ENCODE measurements at places on chromosomes 16 and 17. TPM values are rescaled to one million over a fixed set of nuclear protein-coding genes. Genes with fewer than 3 reads are reported as not detected.
A peak's percentile ranks its signal among the peaks of the same experiment; 100 is the strongest.

Gene OR1D2
- not detected for total RNA-seq

Gene UMOD
- not detected for total RNA-seq

Gene KRTAP4-4
- not detected for total RNA-seq

Gene OR1A1
- total RNA-seq: not detected

Gene SP6
- total RNA-seq: 0.21 TPM

Gene ANKRD40
- 34.6 TPM for total RNA-seq

Gene KRT33A
- total RNA-seq: not detected

GRCh38 chr16:22270525-22270924 lies 26.7 kb upstream of the POLR3E start:
- DNase-seq: no peak

- DNase-seq: no peak
These were observed 51.3 kb downstream of the EPN2 start for GRCh38 chr17:19288453-19288852.

DNA sequence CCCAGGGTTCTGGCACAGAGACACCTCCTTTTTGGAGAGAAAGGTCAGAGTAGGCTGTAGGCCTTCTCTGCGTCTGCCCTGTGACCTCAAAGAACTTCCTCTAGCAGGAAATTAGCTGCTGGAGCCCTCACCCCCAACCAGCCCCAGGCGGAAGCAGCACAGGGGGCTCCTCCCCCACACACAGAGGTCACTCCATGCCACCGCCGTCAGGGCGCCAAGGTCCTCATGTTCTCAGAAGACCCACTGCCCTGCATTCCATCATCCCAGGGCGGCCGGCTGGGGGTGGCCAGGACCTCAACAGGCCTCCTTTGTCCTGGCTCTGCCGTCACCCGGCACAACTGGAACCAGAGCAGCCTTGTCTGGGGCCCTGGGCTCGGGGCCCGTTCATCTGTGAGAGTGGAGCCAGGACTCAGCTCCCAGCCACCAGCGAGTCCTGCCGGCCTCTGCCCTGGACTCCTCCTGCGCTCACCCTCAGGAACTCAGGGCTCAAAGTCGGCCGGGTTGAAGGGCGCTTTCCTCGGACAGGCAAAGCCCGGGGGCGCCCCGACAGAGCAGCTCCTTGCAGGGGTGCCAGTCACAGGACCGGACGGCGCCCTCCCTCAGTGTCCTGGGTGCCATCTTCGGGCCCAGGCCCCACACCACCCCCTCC lies 1.2 kb downstream of the TMC6 start:
- no peak for DNase-seq

DNA sequence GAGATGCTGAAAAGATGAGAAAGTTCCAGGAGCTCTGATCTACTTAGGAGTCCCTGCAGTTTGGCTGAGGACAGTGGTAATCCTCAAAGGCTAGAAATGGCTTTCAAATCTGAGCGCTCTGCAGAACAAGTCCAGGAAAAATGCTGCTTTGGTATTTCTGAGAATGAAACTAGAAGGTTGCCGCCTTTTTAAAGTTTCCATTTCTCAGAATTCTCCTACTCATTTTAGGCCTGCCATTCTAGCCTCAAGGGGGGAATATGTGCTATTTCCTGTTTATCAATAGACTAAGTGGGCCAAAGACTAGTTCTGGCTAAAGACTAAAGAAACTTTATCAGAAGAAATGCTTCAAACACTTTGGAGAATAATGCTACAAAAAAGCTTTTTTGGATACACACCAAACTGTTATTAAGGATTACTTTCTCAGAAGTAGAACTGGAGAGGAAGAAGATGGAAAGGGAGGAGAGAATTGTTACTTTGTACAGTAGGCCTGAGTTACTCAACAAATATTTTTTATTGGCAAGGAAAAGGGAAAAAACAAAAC lies at the start of gene SLFN12L:
Gene SLFN12L, minus strand, starts transcription at position 78 of the 541 bp plus-strand sequence. CDS start 15,314 bp downstream, outside the sequence.
- DNase-seq: no peak

DNA sequence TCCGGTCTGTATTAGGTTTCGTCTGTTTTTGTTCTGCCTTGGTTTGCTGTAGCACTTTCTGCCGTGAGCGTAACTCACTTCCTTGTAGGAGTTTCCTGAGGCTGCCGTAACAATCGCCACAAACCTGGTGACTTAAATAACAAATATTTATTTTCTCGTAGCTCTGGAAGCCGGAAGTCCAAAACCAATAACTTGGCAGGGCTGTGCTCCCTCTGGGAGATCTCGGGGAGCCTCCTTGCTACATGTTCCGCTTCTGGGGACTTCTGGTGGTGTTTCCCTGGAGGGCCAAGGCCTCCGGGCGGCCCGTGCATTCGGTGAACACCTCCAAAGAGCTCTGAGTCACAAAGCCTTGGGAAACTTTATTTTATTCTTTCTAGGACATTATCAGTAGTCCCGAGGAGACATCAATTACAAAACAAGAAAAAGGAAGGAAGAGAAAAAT lies 6.8 kb upstream of the WDR45B start:
- DNase-seq: no peak

DNA sequence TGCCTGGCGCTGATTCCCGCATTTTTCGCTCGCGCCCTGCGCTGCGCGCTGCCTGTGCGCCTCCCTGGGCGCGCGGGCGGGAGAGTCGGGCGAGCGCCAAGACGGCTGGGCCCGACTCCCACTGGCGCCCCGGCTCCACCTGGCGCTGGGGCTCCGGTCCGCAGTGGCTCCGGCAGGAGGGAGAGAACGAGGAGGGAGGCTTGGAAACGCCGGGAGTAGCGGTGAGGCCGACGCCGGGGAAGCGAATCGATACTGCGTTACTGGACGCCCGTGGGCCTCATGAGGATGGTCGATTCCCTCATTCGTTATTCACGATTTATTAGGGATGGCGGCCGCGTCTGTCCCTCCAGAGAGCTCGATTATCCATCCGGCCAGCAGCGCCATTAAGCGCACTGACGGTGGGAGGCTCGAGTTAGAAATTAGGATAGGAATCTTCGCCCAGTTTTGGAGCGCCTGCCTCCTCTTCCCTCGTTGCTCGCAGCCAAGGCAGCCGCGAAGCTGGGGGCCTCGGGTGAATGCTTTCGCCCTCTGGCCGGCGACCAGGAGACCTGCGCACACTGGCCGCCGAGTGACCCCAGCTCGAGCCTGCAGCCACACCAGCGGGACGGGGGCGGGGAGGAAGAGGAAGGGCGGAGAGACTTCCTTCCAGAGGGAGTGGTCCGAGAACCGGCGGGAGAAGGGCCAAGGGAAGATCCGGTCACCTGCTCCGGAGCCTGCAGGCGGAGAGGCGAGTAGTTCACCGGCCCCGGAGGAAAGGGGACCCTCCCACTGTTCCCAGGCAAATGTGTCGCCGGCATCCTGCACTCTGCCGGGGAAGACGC lies 1.3 kb upstream of the PCGF2 start:
- peak; percentile 70 for DNase-seq

DNA sequence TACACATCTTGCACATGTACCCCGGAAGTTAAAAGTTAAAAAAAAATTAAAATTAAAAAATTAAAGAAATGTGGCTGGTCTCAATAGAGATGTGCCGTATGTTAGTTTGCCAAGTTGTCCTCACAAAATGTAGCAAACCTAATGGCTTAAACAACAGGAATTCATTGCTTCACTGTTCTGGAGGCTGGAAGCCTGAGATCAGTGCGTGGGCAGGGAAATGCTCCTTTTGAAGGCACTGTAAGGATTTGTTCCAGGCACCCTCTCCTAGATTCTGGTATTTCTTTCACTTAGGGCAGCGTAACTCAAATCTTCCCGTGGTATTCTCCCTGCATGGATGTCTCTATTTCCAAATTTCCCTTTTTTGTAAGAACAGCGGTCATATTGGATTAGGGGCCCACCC lies 32.7 kb upstream of the MON1B start:
- no peak for DNase-seq

GRCh38 chr16:68369168-68369567 lies 58.3 kb downstream of the PRMT7 start:
- DNase-seq: no peak

GRCh38 chr16:7330709-7331108 lies 1.9 kb upstream of the RBFOX1 start:
- no peak for DNase-seq

DNA sequence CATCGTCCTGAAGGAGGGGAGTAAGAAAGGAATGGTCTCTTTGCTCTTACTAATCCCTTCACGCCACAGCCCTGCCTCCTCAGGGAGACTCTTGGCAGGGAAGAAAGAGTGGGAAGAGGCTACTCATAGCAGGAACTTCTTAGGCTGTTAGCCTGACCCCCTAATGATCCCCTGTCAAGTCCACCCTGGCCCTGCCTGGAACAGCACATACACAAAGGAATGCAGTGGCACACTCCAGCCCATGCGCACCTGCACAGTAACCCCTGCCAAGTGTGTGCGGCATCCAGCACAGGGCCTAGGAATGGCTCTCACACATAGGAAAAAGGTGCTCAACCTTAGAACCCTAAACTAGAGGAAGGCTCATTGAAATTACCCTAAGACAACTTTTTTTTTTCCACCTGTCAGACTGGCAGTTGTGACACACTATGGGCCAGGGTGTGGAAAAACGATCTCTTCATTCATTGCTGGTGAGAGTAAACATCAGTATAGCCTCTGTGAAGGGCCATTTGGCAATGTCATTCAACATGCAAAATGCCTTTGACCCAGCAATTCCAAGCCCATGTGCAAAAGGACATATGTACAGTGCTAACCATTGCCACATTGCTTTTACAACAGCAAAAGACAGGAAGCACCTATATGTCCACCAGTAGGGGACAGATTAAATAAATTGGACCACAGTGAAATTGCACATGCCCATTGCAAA lies 50.1 kb downstream of the PIMREG start:
- no peak for DNase-seq

DNA sequence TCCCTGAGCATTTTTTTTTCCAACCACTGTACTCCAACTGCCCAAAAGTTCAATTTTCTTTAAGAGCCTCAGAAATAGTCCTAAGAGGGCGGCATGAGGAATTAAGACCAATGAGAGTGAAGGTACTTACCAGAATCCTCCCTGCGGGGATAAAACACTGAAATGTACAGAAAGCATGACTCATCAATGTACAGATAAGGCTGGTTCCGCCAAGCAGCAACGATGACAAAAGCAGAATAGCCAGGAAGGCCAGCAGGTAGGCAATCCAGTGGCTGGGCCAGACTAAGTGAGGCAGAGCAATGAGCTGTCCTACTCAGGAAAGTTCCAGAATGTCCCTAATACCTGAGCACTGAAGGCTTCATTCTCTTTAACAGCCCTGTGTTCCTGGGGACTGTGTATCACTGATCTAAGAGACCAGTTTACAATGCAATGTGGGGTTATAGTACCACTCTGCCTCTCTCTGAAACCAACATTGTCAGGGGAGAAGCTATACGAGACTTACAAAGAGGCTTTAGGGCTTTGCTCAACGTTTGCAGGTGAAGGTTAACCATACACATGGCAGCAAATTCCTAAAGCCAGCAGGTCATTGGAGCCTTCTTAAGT lies 11.0 kb upstream of the GPR139 start:
- DNase-seq: no peak

- DNase-seq: no peak
These were observed 16.1 kb upstream of the NAGS start for GRCh38 chr17:43988301-43988700.

DNA sequence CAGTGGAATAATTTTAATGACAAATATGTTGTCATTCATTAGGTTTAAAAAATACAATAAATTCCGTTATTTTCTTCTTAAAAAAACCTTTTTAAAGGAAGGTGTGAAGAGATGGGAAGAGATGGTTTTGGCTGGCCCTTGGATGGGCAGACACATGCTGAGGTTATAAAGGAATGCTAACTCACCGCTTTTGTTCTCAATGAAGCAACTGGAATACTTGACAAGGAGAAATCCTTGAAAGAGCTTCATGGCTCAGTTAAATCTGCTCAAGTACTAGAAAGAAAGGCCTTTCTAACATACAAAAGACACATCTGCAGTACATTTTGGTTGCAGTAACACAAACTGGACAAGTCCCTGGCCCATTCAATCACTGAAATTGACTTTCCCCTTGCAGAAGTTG lies 158.3 kb upstream of the KCNJ16 start:
- DNase-seq: no peak

DNA sequence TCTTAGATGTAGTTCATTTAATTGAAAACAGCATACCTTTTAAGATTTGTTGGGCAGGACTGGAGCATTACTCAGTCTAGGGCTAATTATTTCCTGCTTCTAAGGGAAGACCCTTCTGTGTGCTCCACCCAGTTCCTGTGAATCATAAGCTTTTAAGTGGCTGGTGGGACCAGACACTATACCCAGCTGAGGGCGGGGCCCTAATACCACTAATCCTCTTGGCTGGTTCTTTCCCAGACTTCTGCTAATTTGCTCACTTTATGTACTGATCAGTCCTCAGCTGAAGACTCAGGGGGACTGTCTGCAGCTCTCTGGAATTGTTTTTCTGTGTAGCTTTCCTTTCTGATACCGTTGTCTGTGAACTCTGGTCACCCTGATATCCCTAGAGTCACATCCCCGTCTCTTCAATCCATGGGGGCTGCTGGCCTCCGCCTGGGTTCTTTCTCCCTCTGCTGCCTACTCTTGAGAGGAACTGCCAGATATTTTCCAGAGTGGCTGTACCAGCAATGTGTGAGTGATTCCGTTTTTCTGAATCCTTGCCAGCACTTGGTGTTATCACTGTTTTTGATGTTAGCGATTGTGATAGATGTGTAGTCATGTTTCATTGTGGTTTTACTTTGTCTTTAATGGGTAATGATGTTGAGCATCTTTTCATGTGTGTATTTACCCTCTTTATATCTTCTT lies 35.1 kb downstream of the MFSD11 start:
- peak; percentile 89 for DNase-seq

- DNase-seq: no peak
These were observed 23.9 kb downstream of the UBE2G1 start for GRCh38 chr17:4342535-4342934.

DNA sequence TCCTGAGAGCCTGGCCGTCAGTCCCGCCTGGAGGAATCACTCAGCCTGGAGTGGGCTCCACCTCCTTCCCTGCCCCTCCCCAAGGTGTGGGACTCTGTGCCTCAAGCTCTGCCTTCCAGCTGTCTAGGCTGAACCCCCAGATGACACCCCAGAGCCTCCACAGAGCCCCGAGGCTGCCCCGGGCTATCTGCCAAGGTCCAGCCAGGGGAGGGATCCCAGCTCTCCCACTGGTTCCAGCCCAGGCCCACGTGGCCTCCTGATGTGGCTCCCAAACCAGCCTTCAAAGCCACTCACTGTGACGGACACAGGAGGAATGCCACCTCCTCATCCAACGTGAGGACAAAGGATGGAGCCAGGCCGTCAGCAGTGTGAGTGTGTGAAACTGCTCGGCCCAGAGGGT lies 45.6 kb upstream of the ENPP7 start:
- no peak for DNase-seq
